ENCODE measurements at places on chromosomes 2 and 18.

DNA sequence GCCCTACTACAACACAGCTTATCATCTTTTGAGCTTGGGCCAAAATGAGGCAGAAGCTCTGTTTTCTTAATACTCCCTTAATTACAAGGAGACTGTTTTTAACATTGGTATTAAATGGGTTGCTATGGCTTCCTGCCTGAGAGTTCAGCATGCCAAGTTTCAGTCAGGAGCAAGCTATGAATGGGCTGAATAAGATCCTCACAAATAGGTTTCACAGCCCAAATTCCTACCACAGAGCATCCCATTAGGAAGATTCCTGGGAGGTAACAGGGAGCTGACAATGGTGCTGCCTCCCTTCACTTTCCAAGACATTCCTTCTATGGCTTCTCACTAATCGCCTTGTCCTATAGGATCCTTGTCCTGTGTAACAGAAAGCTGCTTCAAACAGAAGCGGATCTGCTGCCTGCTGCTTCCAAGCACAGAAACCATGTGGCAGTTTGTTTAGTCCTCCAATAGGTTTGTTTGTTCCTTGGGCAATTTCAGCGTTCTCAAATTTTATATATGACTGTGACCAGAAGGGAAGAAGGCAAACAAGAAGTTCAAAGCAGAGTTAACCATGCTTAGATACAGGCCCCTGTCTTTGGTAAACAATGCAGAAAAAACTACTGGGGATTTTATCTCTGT lies 70.9 kb downstream of the NCKAP5 start:
- no peak for DNase-seq

DNA sequence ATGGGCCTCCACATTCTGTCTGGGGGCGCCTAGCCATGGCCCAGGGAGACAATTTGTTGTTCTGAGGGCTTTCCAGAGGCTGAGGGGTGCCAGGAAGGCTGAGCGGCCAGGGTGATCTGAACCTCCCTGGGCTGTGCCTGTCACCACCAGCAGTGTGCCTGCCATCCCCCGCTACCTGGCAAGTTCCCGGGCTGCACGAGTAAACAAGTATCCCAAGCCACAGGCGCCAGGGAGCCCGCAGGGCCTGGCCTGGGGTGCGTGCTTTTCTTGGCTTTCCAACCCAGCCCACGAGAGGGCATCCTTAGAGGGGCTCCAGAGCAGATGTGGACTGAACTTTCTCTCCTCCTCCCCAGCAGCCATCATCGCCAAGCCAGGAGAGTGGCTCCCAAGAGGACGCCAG lies 35.1 kb upstream of the B3GNT7 start:
- DNase-seq, result no peak

DNA sequence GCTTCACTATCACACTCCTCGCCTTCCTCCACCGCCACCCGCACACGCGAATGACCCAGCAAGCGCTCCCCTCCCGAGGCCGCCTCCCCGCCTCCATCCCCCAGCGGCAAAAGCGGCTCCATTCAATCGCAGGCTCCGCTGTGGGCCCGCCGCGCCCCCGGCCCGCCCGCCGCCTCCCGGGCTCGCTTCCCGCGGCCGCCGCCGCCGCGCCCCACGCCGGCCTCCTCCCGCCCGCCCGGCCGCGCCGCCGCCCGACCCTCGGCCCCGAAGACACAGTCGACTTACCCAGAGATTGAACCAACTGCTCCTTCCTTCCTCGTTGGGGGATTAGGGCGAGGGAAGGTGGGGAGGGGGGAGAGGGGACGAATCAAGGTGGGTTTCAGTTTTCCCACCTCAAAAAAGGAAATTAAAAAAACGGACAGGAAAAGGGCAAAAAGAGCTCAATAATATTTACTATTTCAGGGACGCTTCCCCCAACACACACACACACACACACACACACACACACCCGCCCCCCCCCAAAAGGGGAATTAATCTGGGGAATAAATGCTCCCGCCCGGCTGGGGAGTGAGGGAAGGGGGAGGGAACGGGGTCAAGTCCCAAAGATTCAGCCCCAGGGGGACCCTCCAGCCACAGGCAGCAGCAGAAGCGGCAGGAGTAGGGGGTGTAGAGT lies 743 bp downstream of the XPO1 start:
- DNase-seq, result no peak

DNA sequence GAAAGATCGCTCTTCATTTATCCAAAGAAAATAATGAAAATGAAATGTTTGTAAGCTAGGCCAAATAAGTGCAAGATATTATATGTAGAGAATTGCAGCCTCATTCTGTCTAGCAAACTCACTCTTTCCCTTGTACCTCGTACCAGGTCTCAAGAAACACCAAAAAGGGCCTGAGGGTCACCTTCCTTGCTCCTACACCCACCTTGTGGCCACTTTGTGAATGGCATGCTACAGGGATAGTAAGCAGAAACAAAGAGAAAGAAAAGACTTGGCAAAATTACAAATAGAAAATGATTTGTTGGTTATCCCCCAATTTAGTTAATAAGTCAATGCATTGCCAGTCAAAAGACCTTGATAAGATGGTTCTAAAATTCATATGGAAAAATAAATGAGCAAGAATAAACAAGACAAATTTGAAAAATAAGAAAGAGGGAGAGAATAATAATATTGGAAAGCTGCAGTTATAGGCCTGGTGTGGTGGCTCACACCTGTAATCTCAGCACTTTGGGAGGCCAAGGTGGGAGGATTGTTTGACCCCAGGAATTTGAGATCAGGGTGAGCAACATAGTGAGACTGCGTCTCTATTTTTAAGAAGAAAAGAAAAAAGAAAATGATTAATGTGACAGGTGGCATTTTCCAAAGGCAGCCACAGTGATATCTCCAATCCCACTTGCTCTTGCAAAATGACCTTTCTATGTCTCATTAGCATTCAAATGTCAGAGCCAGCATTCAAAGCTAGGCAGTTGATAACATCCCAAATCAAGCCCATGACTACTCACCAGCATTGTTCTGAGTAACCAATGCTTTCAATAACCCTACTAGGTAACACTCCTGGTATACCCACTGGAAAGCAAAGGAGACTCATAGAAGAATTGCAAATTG lies 38.8 kb upstream of the BMP10 start:
- DNase-seq, result peak; percentile 54

- DNase-seq, result no peak
Measured at GRCh38 chr18:6778459-6779247, 49.1 kb downstream of the ARHGAP28 start.

DNA sequence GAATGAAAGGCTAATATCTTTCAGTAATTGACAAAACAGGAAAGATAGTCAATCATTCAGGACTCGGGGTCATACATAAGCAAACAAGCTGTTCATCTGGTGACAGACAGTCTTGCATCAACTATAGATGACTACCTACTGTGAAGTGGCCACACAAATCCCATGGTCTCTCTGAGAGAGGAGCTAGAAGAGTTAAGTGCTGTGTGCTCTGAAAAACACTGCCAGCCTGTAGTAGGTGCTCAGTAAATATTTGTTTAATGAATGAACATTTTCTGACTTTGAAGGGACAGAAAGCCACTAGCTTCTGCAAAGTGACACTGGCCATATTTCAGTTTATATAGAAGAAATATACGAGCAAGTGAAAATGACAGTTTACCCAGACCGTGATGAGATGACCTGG lies 184.0 kb upstream of the CHAC2 start:
- DNase-seq, result no peak

GRCh38 chr2:20211860-20212458 lies 13.0 kb downstream of the SDC1 start:
- DNase-seq, result no peak

DNA sequence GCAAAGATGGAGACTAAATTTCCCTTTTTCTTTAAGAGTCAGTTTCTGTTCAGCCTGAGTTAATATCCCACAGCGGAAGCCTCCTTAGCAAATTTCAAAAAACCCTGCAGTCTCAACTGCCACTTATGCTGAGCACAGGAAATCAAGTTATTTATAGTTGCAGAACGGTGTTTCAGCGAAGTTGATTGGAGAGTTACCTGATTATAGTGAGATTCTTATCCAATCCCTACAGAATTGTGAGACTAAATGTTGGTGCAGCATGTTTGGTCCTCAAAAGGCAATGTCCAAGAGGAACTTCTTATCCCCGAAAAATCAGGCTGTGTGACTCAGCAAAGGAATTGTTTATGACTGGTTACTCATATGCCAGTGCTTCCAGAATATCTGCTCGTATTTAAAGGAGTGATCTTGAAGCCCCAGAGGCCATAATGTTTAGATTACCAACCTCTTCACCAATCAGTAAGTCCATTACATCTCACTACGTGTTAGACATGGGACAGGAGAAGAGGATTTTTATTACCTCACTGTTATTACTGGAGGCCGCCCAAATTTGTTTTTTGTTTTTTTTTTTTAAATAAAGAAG lies 67.9 kb downstream of the LRRFIP1 start:
- no peak for DNase-seq

DNA sequence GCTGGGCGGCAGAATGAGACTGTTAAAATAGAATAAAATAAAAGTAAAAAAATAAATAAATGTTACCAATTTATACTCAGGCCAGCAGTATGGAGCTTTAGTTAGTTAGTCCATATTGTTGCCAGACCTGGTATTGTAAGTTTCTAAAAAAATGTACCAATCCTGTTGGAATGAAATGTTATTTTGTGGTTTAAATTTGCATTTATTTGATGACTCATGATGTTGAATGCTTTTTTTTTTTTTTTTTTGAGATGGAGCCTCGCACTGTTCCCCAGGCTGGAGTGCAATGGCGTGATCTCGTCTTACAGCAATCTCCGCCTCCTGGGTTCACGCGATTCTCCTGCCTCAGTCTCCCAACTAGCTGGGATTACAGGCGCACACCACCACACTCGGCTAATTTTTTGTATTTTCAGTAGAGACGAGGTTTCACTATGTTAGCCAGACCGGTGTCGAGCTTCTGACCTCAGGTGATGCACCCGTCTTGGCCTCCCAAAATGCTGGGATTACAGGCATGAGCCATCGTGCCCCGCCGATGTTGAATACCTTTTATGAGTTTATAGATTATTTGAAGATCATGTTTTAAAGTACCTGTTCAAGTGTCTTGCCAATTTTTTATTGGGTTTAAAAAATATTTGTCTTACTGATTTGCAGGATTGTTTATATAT lies 5.7 kb upstream of the PTPRN start:
- DNase-seq, result no peak

DNA sequence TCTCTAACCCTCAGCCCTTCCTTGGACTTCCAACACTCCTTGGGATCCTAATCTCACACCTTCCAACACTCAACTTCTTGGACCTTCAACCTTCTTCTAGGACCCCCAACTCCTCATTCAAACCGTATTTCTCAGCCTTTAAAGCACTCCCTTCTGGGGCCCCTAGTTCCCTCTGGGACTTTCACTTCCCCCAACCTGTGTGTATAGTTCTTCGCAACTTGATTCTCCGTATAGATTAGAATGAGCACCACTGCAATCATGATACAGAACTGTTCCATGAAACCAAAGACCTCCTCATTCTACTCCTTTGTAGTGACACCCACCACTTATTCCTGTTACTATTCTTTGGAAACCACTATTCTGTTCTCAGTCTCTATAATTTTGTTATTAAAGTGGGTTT lies 62.0 kb upstream of the NFU1 start:
- no peak for DNase-seq

DNA sequence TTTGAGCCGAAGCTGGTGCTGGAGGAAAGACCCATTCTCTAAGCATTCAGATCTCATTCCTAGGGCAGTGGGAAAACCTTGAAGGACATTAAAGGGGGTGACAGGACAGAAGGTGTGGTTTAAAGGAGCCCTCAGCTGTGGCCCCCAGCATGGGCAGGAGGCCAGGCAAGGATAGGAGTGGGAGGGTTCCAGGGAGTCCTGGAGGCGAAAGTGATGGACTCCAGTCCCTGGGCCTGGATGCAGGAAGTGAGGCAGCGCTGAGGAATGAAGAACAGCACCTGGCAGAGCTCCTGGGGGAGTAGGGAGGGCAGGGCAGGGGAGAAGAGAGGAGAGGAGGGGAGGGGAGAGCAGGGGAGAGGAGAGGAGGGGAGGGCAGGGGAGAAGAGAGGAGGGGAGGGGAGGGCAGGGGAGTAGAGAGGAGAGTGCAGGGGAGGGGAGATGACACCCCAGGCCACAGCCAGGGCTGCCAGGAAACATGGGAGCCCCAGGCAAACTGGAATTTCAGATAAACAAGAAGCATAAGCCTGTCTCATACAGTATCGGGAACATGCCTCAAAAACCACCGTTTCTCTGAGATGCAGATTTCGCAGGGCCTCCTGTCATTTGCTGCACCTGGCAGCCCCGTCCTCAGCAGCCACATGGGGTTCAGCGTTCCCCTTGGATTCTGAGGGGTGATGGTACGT lies 5.7 kb downstream of the RAMP1 start:
- no peak for DNase-seq

- no peak for DNase-seq
Measured at GRCh38 chr18:22865354-22866116, 67.6 kb upstream of the RBBP8 start.

DNA sequence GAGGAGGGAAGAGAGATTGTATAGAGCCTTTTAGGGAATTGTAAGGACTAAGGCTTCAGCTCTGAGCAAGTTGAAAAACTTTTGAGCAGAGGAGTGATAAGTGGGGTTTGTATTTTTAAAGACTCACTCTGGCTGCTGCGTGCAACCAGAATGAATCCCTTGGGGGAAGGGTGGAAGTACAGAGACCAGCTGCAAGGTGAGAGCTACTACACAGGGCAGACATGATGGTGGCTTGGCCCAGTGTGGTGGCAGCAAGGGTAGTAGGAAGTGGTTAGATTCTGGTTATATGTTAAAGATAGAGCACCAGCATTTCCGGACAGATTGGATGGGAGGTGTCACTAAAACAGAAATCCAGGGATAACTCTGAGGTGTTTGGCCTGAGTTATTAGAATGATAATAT lies 10.1 kb upstream of the SESTD1 start:
- DNase-seq, result no peak

GRCh38 chr2:159890551-159891266 lies 92.7 kb upstream of the CD302 start:
- DNase-seq, result no peak

DNA sequence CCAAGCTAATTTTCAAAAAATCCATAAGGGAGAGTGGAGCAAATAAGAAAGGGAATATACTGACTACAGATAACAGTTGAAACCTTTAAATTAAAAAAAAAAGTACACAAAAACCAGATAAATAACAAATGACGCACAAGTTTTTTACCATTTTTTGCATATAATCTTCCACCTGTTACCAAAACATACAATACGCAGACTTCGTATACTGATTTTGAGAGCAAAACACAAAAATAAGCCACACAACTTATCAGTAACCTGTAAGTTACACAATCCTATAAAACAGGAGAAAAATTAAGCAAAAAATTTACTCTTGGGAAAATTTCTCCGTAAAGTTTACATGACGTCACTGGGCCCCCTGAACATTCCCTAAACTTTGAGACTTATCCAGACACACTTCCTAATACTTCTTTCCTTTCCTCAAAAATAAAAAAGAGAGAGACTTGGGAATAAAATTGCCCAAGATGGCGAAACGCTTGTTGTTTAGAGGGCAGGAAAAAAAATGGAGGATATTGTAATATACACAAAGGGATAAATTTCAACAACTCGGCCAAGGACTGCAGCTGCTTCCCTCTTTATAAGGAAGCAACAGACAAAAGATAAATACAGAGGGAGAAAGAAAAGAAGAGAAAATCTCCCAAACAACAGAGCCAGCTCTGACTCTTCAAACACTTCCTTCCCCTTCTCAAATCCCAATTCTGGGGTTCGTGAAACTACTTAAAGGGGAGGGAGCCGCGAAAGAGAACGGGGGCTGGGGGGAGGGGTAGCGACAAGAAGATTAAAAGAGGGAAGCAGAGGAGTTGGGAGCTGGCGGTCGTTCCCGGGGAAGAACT lies 1.6 kb downstream of the BAZ2B start:
- no peak for DNase-seq

- no peak for DNase-seq
Measured at GRCh38 chr2:122238006-122238559, 482.6 kb downstream of the TSN start.
